ENCODE measurements at places on chromosomes 2 and 18.

DNA sequence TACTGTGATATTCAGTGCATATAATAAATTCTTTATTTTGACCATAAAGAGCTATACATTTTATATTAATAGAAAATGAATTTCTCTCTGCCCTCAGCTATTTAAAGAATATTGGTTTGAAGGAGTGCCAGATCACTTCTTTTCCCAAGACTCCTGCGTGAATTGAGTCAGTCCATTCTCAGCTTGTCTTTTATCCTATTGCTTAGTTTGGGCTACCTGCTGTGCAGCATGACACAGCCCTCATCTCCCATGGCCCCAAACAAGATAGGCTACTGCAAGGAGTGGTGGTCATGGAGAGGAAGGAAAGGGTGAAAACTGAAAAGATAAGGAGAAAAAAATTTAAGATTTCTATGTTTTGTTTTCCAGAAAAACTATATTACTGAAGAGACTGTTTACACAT lies 10.1 kb upstream of the FBXO11 start:
- no peak for DNase-seq

DNA sequence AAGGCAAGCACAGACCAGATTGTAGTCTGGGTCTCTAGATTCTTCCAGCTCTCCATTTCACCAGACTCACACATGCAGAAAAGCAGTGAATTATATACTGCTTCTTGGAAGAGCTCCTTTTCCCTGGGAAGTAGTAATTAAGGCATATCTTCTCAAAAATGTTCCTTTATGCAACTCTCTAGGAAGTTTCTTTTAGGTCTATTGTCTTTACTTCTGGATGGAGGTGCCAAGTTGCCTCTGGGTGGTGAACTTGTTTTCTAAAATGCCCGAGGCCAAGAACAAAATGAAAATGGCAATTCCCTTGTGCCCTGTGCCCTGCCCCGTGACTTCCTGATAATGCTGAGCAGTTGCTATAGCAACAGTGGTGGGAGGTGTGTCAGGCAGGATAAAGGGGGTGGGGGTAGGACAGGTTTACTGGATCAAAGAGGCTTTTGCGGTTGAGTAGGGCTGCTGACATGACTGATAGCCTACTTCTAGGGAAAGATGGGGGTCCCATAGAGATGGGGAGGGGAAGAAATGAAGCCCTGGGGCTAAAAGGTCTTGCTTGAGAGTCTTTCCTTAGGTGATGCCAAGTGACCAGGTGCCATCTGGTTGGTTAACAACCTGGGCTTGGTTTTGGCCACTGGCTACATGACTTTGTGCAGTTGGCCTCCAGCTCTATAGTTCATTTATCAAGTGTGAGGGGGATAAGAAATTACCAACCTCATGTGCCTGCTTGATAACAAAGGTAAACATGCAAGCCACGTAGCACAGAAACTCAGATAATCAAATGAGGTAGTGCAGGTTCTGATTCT lies 11.8 kb downstream of the IGFBP2 start:
- no peak for DNase-seq

DNA sequence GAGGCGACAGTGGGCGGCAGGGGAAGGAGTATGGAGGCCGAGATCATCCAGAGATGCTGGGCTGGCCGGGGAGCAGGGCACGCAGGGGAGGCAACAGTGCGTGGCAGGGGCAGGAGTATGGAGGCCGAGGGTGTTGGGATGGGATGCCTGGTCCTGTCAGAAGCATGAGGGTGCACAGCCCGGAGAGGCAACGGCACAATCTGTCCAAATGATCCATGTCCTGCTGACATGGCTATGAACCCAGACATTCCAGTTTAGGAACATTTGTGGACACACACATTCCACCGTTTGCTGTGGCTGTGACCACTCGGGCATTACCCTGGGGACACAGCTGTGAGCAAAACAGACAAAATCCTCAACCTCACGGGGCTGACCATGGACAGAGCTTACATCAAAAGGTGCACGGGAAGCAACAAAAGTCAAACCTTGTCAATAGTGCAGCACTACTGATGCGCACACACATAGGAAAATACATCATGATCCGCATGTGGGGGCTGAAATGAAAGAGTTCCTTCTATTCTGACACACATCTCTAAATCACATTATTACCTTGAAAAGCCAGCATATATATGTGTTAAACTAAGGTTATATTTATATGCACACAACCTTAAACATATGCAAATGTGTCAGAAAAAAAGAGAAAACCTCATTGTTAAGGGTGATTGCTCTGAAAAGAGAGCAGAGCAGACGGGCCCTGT lies 144.0 kb upstream of the GPC1 start:
- DNase-seq: no peak

GRCh38 chr2:209636076-209636475 lies 135.6 kb upstream of the UNC80 start:
- DNase-seq: no peak

- DNase-seq: no peak
These were observed 142.1 kb downstream of the PTH2R start for GRCh38 chr2:208548700-208549099.

DNA sequence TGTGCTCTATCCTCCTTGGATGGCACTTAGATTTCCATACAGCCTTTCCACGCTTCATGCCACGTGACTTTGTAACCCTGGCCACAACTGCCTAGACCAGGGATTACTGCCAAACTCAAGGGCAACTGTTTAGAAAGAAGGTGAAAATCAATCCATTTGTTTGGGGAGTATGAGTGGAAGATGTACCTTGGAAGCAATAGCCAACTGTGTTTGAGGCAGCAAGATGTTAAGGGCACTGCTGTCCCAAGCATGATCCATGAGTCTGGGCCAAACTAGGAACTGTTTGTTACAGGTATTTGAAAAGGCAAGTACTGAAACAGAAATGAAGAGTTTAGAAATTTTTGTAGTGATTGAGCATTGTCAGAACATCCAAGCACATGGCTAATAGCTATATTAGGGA lies 138.9 kb downstream of the CDC42EP3 start:
- no peak for DNase-seq

DNA sequence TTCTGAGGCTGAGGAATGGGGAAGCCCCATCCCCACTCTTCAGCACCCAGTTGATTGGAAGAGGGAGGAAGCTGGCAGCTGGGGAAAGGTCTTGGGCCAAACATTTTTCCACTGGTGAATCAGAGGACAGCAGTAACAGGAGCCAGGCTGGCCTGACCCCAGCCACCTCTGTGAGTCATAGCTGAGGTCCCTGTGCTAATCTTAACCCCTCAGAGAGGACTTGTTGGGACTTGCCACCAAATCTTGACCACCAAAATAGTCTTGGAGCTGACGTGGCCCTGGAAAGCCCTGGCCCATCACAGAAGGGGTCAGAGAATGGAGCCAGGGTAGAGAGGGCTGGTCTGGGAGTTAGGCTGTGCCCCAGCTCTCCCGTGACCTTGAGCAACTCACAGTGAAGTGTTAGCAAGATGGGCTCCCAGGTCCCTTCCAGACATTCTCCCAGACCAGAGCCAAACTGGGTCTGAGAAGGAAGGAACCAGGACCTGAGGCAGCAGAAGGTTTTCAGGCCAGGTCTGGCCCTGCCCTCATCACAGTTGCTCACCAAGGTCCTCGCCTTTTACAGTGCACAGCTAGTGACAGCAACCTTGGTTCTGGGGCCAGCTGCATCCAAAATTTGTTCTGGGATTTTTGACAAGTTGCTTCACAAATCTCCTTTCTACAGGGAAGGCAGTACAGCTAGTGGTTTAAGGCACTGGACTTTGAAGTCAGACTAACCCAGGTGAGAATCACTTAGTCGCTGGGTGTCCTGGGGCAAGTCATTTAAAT lies 266.6 kb downstream of the CYP26B1 start:
- no peak for DNase-seq

- no peak for DNase-seq
These were observed 784.5 kb downstream of the TSN start for GRCh38 chr2:122539920-122540319.

- DNase-seq: no peak
These were observed 207.5 kb upstream of the HAAO start for GRCh38 chr2:42999856-43000241.

- no peak for DNase-seq
These were observed 1.1 kb upstream of the HOXD11 start for GRCh38 chr2:176105730-176106580.

- no peak for DNase-seq
These were observed 12.9 kb upstream of the SIX3 start for GRCh38 chr2:44928483-44929158.

DNA sequence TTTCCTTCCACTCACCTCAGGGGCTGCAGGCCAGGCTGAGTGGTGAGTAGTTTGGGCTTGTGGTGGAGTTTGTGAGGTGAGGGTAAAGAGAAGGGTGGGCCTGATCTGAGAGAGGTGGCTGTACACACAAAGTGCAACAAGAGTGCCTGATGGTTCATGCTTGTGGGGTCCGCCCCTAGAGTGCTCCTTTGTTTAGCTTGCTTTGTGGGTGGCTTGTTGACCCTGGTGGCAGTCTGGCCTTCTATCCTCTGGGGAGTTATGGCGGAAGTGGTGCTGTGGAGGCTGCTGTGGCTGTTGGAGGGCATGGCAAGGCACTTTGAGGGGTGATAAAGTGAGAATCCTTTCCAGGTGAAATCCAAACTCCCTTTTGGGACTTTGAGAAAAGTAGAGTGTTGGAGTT lies 10.6 kb downstream of the UBE2F start:
- DNase-seq: no peak

GRCh38 chr2:218776488-218776887 lies 5.5 kb upstream of the CYP27A1 start:
- DNase-seq: no peak

DNA sequence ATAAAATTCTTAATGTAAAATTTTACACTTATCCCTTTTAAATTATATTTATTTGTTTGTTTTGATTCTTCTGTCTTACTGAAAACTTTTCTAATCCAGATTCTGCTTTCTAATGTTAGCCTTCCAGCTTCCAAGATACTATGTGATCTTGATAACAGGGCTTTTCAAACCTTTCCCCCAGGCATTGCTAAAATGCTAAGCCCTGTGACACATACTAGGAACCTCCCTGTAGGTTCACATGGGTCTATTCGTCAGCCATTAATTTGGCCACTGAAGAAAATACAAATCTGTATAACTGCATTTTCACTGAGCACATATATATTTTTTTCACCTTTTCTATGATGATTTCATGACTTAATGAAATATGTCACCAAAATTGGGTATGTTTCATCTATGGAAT lies 92.8 kb upstream of the MAP4K3 start:
- DNase-seq: no peak

DNA sequence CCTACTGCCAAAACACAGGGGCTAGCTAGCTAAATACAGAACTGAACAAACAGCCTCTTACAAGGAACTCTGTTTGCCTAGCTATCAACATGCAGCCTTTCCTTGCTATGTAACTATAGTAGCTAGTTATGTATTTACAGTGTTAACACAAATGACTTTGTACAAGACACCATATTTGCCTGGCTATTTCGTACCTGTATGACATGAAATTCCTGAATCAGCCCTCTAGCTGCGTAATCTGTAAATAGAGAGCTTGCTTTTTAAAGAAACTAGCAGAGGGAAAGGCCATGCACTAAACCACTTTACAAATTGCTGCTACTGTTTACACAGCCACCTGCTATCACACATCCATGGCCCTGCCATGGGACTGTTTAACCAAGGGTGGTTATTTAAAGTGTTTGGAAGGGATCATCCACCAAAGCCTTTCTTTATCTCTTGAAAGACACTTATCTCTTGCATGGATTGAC lies 248.7 kb downstream of the TFCP2L1 start:
- DNase-seq: no peak

DNA sequence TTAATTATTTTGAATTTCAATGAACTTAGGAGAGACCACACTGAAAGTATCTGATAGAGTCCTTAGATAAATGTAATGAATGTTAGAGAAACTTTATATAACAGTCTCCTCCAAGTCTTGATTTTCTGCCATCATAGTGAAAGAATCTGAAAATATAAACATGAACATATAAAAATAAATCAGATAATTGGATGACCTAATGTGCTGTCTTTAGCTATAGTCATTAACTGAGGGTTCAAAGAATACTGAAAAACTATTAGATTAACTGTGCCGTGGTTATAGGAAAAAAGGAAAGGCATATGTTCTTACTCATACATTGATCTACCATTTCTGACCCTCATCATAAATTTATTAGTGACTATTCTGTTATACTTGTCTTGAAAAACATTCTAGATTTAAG lies 47.0 kb upstream of the SPAG16 start:
- DNase-seq: no peak

GRCh38 chr2:218079943-218080913 lies 11.2 kb downstream of the RUFY4 start:
- no peak for DNase-seq

- DNase-seq: no peak
These were observed 60.8 kb downstream of the RBM43 start for GRCh38 chr2:151200844-151201243.

Measured in NCI-H1694 treated with DMSO at 0.1 percent for 48 hours (cell line).